CD4-positive, alpha-beta T cell treated with Interleukin-17A for 4 hours (primary cell): ENCODE measurements at places on chromosomes 2 and 18.

DNA sequence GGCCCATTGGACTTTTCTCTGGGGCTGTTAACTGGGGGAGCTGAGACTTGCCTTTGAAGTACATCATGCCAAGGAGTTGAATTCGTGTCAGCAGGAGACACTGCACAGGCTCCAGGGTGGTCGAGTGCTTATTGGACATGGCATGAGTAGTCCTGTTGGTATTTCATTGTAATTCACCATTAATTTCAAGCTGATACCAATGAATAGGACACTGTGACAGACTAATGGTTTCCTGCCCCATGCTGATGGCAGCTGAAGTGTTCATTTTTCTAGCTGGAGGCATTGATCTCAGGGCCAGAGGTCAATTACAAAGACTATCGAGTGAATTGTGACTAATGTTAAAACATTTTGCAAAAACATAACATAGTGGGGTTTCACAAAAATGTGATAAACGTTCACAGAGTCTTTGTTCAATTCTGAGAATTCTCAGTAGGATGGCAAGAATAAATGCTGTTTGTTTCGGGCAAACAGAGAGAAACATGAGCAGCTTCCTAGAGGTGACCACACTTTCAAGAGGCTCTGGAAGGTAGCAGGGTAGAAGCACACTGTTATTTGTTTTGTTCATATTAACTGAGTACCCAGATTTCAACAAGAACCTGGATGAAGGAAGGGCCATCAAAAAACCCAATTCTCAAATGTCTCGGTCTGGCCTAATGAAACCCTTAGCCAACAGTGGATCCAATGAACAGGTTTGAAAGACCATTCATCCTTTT lies 90.6 kb upstream of the ARL4C start:
- no peak for DNase-seq

DNA sequence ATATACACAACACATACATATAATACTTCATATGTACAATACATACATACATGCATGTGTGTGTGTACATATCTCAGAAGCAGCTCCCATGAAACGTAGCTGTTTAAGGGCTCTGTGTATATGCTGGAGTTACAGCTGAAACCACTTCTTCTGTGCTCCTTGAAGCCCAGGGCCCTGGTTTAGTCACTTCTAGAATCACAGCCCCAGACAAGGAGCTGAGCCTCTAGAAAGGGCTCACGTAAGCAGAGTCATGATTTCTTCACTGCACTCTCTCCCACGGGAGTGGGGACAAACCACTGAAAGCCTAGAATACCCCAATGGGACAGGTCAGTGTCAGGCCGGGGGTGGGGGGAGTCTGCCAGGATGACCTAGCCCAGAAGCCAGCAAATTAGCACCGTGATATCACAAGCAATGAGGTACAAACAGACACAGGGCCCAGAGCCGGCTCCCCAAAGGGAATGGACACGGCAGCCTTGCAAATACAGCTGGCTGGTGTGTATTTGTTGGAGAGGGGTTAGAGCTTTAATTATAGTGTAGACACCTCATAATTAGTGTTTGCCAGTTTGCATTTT lies 90.3 kb downstream of the C1QL2 start:
- no peak for DNase-seq

DNA sequence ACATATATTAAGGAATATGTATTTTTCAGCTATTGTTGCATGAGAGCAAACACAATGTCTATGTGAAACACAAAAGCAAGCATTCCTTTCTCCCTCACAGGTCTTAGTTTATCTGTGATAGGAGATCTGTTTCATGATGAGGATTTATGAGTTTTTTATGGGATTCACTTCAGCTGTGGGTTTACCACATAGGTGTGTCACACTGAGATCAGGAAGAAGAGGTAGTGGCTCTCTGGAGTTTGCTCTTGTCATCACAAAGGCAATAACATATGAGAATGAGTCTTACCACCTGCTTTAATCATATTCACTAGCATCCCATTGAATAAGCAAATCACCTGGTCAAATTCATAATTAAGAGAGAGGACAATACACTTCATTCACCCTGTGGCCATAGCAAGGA lies 960.3 kb upstream of the SLC39A10 start:
- DNase-seq, result no peak

DNA sequence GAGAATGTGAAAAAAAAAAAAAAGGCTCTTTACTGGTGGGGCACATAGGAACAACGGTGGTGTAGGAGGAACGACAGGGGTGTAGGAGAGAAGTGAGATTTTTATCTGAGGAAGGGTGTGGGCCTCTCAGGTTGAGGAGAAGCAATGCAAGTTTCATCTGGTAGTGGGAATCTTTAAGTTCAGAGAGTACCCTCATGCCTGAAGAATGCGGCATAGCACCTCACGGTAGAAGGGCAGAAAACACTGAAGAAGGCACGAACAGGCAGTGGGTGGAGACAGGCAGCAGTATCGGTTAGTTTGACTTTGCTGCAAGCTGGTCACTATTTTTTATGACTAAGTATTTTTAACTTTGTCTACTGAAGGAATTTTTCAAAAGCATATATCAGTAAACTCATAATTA lies 52.2 kb upstream of the TSPYL6 start:
- DNase-seq, result no peak

GRCh38 chr2:40719414-40719813 lies 267.5 kb upstream of the SLC8A1 start:
- DNase-seq, result no peak

DNA sequence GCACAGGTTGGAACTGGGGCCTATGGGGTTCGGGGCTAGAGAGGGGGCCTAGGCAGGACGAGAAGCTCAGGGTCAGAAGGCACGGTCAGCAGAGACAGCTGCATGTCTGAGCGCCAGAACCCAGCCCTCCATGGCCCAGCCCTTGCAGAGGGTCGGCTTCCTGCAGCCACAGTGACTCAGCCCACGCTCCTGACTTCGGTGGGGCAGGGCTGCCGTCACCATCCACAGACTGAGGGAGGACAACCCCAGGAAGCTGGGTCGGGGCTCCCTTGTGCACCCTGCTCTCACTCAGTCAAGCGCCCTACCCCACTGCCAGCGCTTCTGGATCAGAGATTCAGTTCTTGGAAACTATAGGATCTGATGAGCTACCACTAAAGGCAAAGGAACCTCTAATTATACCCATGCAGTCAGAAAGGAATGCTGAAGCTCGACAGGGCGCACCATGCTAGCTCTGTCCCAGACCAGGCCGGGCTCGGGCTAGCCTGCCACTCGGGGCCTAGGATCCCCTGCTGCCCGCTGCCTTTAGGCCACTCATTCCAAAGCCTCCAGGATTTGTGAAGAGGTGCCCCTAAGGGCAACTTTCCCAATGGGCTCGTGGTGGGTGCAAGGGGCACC lies 3.0 kb downstream of the ACTR1B start:
- DNase-seq, result no peak

DNA sequence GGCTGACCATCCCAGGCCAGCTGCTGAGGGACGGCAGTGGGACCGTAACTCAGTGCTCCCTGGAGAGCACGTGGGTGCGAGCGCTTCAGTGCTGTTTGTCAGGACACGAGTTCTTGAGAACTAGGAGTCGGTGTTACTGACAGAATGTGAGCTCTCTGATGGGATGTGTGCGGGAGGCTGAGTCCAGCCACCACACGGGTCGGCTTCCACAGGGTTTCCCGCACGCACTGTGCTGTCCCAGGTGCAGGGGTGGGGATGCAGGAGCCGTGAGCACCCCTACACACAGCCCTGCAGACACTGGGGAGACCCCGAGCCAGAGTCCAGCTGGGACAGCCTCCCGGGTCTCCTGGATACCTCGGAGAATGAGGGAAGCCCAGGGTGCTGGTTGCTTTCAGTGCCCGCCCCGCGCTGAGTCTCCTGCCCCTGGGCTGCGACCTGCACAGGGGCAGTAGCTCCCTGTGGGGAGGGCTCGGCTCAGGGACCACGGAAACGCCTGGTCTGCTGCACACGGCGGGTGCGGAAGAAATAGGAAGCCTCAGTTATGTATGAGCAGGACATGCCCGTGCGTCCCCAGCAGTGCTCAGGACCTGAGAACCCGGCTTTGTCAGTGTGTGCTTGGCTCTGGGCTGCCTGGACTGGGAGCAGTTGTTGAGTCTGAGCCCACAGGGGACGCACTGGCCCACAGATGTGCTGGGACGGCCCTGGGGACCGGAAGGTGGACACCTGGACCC lies 71.2 kb downstream of the KCNG2 start:
- DNase-seq, result no peak

- DNase-seq, result no peak
Measured at GRCh38 chr2:32559136-32559535, 68.7 kb upstream of the TTC27 start.

DNA sequence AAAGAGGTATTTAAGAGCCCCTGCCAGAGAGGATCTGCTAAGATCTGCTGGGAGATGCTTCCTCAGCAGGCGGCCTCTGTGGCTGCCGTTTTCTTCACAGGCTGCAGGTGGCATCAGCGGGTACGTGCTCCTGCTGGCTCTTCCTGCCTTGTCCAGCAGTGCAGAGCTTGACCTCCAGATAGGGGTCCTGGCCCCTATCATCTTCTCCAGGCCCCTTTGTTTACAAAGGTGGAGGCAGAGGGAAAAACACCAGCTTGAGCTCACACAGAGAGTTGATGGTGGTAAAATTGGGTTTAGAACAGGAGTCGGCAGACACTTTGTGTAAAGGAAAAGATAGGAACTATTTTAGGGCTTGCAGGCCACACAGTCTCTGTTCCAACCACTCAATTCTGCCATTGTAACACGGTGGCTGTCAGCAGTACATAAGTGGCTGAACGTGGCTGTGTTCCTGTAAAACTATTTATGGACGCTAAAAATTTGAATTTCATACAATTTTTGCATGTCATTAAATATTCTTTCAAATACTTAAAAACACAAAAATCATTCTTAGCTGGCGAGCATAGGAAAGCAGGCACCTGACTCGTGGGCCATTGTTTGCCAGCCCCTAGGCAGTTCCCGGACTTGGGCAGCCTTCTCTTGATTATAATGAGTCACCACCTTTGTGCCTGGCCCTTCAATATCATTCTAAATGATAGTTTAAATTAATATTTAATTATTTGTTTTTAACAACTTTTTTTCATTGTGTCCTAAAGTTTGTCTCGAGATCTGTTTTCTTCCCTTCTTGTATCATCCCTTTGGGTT lies 98.2 kb upstream of the B3GNT7 start:
- peak; percentile 24 for DNase-seq
